Stimulated activated CD4-positive, alpha-beta T cell treated with anti-CD3 and anti-CD28 coated beads, Interleukin-2, amount 100 ng/mL, for 48 hours (primary cell): ENCODE measurements at places on chromosomes 7 and 10.

DNA sequence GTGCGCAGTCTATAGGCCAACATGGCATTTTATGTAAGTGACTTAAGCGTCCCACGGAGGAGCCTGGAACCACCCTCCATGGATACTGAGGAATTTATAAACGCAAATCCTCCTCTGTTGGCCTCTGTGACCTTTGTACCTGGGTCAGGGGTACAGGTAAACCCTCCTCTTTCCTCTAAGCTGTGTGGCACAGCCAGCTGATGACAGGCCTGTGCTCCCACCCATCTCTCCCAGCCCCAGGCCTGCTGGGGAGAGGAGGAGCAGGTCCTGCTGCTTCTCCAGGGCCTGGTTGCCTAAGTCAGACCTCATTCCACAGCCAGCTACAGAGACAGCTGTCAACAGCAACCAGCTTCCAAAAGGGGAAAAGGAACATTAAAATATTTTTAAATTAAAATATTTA, 5.0 kb downstream of the AVPI1 start:
- no peak for DNase-seq

DNA sequence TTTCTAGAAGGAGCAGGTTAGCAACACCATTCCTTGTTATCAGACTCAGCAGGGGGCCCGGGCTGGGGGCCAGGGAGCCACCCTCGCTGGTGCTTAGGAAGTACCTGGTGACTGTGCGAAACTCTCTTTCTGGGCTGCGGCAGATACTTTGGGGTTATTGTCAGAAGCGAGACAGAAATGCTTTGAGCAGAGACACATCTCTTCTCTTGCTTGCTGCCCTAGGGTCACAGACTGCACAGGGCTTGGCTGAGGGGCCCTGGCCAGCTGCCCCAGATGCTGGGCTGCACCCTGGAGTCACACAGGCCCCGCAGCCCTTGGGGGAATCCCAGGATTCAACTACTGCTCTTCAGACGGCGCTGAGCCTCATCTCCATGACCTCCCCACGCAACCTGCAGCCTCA, 91.9 kb downstream of the WDFY4 start:
- DNase-seq = no peak

DNA sequence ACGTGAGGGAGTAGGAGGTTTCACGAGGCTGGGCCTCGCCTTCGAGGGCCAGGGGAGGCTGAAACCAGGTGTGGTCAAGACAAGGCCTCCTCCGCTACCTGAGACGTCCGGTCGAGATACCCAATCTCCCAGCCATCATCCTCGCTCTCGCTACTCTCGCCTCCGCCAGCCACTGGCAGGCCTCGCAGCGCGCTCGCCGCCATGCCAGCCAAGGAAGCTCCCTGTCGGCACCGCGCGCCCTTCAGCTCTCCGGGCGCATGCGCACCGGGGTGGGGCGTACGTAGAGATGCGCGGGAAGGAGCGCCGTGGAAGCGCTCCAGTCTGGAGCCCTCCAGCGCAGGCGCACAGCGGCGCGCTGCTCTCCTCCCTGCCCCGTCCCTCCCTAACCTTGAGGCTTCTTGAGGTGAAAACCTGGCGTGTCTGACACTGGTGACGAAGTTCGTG, at the start of gene ASZ1:
Gene ASZ1 (minus strand): TSS at position 236 of the 444 bp plus-strand sequence. CDS start 33 bp downstream, at position 203.
- no peak for DNase-seq

- no peak for DNase-seq
These were observed 151.4 kb downstream of the OAT start for GRCh38 chr10:124267231-124267885.

DNA sequence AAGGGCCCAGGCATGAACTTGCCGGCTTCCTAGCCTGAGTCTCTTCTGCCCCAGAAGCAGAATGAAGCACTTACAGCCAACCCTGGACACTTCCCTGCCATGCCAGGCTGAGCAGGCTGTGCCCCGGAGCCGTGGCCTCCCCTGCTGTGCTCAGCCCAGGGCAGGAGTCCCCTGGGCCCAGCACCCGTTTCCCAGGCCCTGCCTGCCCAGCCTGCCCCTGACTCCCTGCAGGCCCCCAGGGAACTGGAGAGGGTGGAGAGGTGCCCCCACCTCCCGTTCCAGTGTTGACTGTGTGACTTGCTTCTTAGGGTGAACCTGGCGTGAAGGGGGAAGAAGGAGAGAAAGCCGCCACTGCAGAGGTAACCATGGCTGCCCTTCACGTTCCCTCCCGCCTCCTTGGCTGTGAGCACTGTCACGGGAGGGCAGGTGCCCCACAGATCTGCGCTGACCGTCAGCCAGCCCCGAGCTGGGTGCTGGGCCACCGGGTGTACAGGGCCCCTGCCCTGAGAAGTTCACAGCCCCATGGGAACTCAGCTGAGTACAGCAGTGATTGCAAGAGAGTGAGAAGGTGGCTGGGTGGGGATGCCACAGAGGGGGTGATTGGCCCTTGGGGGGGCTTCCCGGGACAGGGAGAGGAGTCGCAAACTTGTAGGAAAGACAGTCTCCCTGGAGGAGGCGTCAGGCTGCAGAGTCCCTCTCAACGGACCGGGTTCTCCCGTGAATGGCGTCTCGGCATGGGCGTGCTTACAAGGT, 75.9 kb downstream of the MYL10 start:
- DNase-seq = no peak
